ENCODE measurements at places on chromosomes 3 and 15.
A peak's percentile ranks its signal among the peaks of the same experiment; 100 is the strongest.

DNA sequence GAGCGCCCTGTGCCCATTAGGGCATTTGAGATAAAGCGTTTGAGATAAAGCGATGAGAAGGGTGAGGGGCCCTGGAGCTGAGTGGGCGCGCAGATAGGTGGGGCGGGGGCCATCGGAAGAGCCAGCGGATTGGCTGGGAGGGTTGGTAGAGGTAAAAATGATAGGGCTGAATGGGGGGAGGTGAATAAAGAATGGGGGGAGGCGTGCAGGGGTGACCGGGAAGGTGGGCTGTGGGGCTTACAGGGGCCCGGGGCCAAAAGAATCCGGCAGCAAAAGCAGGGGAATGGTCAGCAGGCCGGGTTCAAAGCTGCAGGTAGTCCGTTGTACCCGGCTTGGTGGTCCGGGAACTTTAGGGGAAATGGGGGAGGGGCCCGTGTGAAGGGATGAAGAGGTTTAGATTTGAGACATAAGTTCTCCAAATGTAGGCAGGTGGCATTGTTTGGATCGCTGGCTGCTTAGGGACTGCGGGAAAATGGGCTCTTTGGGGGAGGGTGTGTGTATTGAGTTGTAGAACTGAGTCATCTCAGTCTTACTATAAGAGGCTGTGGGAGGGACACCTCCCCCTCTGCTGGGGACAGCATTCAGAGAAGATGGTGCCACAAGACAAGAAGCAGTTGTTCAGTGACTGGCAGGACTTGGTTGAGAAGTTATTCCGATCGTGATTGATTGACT is 610 bp downstream of the ARID3B start:
- peak; percentile 59 for DNase-seq

- no peak for DNase-seq
Measured at GRCh38 chr3:40951636-40952035, 247.7 kb upstream of the CTNNB1 start.

GRCh38 chr3:32593903-32594525 is 23.4 kb upstream of the DYNC1LI1 start:
- DNase-seq = no peak

DNA sequence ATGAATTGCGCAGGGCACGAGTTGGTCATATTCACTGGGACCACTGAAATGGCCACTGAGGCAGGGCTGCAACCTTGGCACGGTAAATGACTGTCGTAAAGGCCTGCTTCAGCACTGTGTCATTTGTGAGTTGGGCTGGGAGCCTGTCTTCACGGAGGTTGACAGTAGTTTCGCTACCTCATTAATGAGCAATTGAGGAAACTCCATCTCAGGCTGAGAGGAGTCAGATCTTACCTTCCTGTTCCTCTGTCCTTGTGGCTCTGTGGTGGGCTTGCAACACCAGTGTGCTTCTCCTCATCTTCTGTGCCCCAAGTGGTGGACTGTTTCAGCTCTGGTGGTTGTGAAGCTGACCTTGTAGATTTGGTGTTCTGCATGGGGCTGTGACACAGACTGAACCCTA is 80.1 kb upstream of the EIF1B start:
- no peak for DNase-seq

DNA sequence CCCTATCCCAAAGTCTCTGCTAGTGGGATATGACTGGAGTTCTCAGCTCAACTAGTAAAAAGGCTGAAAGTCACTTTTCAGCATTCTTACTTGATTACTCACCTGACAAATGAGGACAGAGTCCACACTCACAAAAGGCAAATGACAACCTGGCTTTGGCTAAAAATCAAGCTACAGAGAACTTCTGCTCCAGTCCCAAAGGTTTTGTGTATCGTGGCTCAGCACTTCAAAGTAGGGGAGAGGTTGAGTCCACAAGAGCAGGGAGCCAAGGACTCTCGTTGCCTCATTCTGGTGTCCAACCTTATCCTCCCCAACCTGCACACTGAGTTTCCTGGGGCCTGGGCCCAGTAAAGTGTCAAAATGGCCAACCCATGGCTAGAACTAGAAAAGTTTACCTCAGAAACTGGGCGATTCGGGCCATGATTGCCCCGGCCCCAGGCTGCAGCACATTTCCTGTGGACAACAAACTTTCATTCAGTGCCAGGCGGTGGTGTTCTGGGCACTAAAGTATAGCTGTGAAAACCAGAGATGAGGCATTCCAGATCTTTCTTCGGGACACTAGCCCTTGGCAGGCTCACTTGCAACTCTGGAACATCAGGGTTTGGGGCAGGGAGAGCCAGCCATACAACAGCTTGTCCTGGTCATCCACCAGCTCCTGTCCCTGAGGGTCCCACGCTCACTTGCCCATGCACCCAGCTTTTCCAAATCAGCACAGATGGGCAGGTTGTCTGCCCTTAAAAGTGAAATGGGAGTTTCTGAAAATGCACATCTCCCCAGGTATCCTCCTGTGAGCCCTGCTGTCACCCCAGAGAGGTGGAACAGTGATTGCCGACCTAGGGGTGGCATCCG is 3.1 kb downstream of the ACAA1 start:
- DNase-seq = no peak

- DNase-seq = peak; percentile 87
Measured at GRCh38 chr3:141643796-141644195, 94.3 kb upstream of the RNF7 start.

GRCh38 chr3:65093641-65094040 is 405.8 kb upstream of the ADAMTS9 start:
- no peak for DNase-seq

DNA sequence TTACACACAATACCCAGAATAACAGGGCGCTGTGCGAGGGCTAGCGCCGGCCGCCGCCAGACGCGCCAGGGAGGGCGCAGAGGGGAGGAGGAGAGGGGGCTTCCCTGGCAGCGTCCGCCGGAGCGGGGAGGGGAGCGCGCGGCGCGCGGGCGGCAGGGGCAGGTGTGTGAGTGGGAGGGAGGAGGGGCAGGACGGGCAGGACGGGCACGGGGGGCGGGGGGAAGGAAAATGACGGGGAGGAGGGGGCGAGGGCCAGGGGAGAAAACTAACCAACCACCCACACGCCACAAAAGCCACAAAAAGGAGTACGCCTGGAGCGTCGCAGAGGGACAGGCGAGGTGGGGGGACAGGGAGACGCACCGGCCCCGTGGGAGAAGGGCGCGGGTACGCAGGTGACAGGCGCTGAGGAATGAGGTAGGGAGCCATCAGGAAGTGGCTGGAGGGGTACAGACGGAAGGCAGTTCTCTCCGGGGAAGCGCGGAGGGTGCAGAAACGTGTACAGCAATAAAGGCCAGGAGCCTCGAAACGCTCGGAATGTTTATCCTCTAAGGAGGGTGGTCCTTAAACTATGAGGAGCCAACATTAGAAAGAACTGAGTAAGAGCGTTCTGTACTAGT is 610 bp upstream of the SATB1 start:
- no peak for DNase-seq

DNA sequence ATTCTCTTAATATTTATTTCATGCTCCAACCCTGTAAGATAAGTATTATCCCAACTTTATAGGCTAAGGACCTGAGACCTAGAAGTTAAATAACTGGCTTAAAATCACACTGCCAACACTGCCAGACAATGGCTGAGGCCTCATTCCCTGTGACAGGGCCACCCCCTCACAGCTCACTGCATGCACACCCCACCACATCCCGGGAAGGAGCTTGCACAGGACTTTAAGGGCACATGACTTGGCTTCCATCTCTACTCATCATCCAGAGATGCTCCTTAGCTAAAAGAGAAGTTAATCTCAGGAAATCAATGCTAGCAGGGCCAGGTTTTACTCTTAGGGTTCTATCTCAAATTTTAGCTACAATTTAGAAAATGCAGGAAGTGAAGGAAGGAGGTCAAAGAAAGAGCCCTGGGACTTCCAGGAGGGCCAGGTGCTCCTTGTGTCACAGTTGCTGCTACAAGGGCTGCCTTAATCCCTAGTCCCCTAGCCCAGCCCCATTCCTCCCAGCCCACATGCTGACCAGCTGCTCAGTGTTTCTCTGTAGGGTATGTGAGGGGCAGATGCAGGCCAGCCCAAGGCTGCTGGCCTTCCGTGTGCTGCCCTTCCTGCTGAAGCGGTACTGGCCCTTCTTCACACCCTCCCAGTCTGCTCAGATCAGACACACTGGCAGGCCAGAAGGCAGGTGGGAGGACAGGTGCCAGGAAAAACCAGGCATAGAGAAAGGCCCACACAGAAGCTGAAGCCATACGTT is 53.5 kb downstream of the WWTR1 start:
- DNase-seq = no peak

DNA sequence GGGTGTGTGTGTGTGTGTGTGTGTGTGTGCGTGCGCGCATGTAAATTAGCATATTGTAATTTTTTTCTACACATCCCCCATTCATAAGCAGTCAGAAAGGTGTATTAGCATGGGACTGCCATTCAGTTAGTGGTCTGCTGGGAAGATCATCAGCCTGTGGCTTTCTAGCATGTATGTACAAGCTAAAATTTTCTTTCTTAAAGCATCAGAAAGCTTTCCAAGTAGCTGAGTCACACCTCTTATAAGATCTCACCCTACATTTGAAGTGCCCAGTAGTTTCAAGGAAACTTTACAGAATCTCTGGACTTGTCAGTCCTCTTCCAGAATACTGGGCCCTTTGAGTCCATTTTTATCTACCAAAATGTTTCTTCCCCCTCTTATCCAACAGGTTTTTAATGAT is 411.4 kb upstream of the TPRG1 start:
- no peak for DNase-seq

DNA sequence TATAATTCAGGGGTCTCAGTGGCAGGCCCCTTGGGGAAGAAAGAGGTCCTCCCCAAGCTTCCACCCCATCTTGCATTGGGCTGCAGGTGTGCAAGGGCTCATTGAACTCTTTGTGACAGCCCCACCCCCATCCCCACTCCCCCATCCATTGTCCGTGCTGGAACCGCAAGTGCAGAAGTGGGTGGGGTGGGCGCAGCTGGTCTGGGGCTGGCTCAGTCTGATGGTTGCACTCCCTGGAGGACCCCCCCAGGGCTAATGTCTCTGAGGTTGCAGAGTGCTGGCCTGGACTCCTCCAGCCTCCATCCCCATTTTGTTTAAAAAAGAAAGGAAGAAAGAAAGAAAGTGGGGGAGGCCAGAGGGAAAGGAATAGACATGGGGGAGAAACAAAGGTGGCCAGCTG is 42.3 kb upstream of the ARL8B start:
- DNase-seq = no peak

DNA sequence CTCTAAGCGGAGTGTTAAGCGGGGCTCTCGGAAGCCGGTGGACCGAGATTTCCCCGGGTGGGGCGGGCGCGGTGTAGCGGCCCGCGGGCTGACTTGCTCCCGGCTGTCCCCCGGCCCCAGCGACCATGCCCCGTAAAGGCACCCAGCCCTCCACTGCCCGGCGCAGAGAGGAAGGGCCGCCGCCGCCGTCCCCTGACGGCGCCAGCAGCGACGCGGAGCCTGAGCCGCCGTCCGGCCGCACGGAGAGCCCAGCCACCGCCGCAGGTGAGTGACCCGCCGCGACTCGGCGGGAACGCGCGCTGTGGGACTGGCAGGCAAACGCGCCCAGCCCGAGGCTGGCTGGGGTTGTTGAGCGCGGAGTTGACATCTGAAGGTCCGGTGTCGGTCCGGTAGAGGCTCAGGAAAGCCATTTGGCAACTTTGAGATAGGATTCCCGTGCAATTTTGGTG is 1.3 kb downstream of the SMC4 start:
- DNase-seq = peak; percentile 47

DNA sequence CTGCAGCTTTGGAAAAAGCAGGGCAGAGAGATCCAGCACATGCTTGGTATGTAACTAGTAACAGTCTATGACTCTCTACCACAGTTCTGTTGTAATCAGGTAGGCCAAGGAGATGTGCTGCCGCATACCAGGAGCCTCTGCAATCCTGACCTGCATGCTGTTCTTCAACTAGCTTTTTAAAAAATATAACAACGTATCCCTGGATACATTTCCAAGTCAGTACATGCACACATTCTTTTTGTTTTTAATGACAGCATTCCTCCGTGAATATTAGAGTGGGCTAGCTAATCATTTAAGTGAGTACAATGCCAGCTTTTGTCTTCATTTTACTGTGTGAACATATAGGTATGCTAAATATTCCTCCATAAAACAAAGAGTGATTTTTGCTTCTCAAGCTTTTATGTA is 437.8 kb downstream of the RBMS3 start:
- no peak for DNase-seq

- no peak for DNase-seq
Measured at GRCh38 chr3:194218646-194219453, 82.9 kb downstream of the HES1 start.
